Fibroblast of upper back skin (primary cell): ENCODE measurements at places on chromosomes 11 and 22.
A peak's percentile ranks its signal among the peaks of the same experiment; 100 is the strongest.

DNA sequence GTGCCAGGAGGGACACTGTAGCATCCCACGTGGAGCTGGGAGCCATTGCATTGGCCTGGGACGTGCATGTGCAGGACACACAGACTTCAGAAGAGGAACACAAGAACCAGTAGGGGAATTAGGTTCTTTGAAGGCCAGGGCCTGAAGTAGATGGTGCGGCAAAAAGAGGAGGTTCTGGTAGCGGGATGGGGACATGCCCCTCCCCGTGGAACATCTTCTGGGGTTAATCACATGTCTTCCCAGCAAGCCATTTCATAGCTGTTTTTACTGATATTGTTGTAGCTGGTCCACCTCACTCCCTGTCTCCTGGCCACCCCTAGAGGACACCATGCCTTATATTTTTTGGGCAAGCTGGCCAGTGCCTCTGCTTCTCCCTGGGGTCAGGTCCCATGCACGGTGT lies 74.3 kb downstream of the SCN3B start:
- no peak for DNase-seq

GRCh38 chr11:50333861-50334260 lies 301.2 kb downstream of the OR4C45 start:
- no peak for DNase-seq

- DNase-seq: peak; percentile 96
Observed at GRCh38 chr11:119795231-119795630, 66.2 kb upstream of the NECTIN1 start.

DNA sequence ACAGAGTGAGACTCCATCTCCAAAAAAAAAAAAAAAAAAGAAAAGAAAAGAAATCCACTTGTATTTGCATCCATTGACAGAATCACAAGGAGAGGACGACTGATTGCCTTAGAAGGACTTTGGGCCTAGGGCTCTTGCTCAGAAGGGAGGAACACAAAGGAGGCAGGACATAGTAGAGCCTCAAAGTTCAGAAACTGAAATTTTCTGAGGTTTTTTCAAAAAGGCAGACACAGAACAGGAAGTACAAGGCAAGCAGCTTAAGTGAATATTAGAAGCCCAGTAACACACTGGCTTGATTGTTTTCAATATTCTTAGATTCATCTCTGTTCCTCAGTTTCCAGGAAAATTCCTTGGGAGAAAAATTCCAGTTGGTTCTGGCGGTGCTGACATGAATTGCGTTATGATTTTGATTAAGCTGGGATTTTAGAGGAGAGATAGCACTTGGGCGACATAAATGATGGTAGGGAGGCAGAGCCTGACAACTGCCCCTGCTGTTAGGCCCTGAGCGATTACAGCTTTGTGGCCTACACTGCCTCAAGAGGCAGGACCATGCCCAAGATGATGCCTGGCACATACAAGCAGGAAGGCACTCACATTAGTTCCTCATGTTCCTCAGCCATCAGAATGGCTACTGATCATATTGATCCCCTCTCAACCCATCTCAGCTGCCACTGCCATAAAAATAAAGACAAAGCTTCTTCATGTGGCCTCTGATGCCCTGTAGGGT lies 15.3 kb downstream of the CLPB start:
- DNase-seq: no peak

- DNase-seq: no peak
Observed at GRCh38 chr11:80816454-80816847, 1375.6 kb upstream of the TENM4 start.

GRCh38 chr11:49851511-49851910 lies 100.7 kb upstream of the OR4C13 start:
- DNase-seq: no peak

GRCh38 chr22:19644314-19645223 lies 69.7 kb upstream of the SEPTIN5 start:
- DNase-seq: no peak

DNA sequence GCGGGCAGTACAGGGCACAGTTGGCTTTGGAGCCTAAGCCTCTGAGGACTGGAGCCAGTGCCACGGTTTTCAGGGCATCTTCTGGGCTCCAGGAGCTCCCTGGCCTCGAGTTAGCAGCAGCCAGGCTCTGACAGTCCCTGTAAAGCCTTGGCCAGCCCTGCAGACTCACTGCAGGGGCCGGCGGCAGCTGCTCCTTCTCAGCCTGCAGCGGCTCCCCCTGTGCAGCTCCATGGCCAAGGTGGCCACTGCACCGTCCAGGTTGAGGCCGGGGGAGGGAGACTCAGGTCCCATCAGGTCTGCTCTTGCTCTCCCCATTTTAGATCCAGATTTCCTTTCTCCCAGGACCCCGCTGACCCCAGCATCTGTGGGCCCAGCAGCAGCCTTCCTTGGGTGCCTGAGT lies 1461.1 kb downstream of the BRD1 start:
- no peak for DNase-seq

DNA sequence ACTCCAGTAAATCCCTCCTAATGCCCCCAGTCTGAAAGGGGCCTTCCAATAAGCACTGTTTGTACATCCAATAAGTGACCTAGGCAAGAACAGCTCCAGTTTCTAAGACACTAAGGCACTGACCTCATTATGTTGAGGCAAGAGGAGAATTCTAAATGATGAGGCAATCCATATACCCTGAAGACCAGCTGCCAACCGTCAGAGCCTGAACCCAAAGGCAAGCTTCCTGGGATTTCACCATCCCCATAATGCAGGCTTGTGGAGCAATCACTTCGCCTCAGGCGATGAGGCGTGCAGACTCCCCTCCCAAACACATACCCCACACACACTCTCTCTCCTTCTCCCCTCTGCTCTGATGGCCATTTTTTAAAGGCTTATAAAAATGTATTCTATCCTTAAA lies 49.5 kb downstream of the LGR4 start:
- DNase-seq: peak; percentile 57

GRCh38 chr11:116472651-116473050 lies 300.1 kb downstream of the BUD13 start:
- peak; percentile 43 for DNase-seq

DNA sequence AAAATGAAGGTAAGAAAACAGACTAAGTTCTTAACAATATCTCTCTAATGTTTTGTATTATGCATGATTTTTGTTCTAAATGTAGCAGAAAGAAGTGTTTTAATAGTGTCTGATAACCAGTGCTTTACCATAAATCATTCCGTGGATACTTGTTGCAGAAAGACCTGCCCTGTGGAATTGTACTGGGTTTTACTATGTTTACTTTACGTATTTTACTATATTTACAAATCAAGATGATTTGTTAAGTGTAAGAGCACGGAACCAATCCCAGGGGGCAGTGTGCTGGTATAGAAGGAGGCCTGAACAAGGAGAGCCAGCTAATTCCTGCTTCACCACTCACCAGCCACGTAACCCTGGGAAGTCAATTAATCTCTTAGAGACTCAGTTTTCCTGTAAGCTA lies 1.4 kb downstream of the HTR3B start:
- DNase-seq: no peak

DNA sequence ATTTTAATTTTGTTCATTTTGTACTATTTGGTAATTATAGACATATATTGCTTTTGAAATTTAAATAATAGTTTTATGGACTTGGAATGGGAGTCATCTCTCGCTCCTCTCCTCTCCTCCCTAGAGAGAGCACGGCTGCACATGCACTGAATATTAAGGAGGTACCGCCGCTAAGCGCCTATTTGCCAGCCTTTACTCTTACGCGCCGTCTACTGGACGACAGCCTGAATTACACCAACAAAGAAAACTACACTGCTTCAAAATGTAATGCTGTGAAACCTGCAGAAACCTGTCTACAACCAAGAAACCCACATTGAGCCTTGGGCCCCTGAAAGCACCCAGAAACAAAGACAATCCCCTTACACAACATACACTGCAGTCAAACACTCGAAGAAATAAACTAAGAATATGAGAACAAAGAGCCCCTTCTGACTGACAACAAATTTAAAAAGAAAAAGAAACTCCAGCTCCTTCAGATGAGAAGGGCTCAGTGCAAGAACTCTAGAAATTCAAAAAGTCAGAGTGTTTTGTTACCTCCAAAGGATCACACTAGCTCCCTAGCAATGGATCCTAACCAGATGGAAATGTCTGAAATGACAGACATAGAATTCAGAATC lies 737.2 kb downstream of the LRRC4C start:
- peak; percentile 0 for DNase-seq

DNA sequence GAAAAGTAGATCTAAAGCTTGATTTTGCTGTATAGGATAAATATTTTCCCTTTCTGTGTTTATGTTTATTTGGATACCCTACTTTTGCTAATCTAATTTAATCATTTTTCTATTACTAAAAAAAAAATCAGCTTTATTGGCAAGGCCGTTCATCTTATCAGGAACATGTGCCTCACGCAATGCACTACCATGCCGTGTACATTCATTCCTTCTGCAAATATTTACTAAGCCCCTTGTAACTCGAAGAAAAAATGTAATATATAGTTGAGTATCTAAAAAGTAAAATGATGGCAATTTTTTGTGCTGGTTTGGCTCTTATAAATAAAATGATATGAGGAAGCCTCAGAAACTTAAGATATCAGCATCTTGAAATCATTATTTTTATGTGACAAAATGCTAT lies 8.9 kb downstream of the UVRAG start:
- no peak for DNase-seq

GRCh38 chr11:125433454-125434121 lies 62.5 kb downstream of the FEZ1 start:
- peak; percentile 49 for DNase-seq

GRCh38 chr22:29190051-29190450 lies 15.6 kb upstream of the EMID1 start:
- DNase-seq: no peak

- no peak for DNase-seq
Observed at GRCh38 chr11:126594921-126595367, 239.5 kb downstream of the ST3GAL4 start.

GRCh38 chr11:78277314-78277994 lies 88.7 kb downstream of the USP35 start:
- DNase-seq: no peak

DNA sequence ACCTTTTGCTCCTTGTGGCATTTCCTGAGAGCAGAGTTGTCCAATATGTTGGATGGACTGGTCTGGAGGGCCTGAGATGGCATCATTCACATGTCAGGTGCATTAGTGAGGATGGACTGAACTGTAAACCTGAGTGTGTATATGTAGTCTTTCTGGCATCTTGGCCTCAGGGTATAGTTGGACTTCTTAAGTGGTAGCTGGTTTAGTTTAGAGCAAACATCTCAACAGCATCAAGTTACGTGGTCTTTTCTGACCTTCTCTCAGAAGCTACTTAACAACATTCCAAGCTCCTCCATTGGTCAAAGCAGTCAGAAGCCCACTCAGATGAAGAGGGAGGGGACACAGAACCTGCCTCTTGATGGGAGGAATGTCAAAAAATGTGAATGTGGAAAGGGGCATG lies 829.9 kb downstream of the METTL15 start:
- no peak for DNase-seq

DNA sequence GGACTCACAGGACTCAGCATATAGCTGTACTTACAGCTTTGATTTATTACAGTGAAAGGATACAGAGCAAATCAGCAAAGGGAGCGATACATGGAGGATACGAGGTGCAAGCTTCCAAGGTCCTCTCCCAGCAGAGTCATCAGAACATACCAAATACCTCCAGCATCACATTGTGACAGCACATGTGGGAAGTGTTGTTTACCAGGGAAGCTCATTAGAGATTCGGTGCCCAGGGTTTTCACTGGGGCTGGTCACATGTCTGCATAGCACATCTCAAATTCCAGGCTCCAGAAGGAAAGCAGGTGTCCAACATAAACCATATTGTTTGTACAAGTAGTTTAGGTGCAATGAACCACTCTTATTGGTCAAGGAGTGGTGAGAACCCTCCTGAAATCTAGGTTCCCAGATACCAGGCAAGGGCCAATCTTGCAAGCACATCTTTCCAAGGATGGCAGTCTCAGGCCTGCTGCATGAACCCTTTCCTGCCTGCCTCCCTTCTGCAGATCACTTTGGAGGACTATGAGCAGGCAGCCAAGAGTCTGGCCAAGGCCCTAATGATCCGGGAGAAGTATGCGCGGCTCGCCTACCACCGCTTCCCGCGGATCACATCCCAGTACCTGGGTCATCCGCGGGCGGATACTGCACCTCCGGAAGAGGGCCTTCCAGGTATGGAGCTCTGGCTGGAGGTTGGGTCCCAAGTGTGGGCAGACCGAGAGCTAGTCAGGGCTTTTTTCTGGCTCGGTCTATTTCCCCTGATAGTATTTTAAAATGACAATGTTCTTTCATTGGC lies 26.7 kb downstream of the AMPD3 start:
- no peak for DNase-seq

DNA sequence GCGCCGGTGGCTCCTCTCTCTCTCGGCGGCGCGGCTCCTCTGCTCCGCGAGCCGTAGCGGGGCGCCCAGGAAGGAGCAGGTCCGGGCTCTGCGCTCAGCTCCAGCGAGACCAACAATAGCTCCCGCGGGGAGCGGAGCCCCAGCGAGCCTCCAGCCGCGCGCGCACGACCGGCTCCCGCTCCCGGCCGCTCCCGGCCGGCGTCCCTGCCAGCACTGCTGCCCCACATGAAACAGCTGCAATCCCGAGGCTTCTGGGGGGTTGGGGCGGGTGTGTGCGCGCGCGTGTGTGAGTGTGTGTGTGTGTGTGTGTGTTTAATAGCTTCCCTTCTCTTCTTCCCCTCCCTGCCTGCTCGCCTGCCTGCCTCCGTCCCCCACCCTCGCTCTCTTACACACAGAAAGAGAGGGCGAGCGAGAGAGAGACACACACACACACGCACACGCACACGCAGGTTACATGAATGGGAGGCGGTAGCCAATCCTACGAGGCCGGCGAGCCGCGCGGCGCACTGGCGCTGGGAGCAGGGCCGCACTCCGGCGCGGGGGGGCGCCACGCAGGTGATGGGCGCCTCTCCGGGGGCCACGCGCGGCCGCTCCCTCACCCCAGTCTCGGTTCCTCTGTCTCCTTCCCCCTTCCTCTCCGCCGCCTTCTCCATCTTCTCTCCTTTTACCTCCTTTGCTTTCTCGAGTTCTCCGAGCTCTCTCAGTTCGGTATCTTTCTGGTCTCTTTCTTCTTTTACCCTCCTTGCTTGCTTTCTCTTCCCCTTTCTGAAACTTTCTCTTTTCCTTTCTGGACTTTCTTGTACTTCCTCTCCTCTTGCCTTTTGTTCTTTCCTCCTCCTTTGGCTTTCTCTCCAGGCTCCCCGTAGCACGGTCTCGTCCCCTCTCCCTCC lies at the start of gene TENM4:
Gene TENM4, minus strand, starts transcription at position 460 of the 890 bp plus-strand sequence. CDS start 371,086 bp downstream, outside the sequence.
- peak; percentile 91 for DNase-seq

DNA sequence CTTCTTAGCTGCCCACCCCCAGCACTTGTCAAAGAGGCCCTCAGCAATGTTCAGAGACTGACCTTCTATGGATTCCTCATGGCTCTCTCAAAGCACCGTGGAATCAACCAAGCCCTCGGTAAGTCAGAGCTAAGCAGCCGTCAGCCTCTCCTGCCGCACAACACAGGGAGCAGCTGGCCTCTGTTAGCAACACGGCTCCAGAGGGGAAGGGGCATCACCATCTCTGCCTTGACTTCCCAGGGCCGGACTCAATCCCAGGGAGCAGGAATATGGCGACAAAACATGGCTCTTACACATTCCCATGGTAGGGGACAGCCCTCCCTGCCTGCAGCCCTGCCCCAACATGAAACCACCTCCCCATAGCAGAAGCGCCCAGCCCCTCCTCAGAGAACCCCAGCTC lies 18.9 kb downstream of the ARFGAP2 start:
- DNase-seq: no peak

- no peak for DNase-seq
Observed at GRCh38 chr22:32465661-32466060, 1.4 kb upstream of the BPIFC start.

- peak; percentile 97 for DNase-seq
Observed at GRCh38 chr22:37545703-37546436, 14.4 kb upstream of the CDC42EP1 start.
